ENCODE measurements at places on chromosomes 7 and 10.
A peak's percentile ranks its signal among the peaks of the same experiment; 100 is the strongest.

GRCh38 chr7:13724191-13724976, 265.1 kb downstream of the ETV1 start:
- DNase-seq: no peak
- H3K36me3 ChIP-seq: no peaks in the 10 kb centered on the region
- H3K4me3 ChIP-seq: no peak overlapping the region
- H3K27me3 ChIP-seq: no peaks in the 10 kb centered on the region

DNA sequence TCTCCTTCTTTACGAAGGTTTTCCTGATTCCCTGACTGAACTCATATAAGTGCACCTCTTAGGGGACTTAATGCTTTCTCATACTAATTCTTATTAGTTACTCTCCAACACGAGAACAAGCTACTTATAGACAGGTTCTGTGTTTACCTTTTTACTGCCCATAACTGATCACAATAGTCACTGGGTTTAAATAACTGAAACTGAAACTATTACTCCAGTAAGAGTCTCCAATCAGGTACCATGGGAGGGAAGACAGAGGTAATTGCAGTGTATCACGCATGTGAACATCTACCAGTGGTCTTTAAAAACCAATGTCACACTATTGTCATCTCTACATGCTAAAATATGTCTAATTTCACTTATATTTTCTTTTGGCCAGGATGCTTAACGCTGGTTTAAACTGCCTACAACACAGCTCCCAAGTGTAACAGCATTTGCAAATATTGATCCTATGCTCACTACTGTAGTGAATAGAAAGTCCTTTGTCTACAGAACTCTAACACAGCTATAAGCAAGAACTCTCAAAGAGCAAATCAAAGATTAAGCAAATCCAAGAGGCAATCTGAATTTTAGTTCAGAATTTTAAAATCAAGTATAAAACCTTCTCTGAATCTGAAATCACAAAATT, 3.6 kb downstream of the GDI2 start:
- H3K4me3 ChIP-seq: no peak overlapping the region
- no peak for DNase-seq
- no peaks in the 10 kb centered on the region for H3K4me1 ChIP-seq
- no peak overlapping the region for H3K27ac ChIP-seq
- H3K27me3 ChIP-seq: no peaks in the 10 kb centered on the region

DNA sequence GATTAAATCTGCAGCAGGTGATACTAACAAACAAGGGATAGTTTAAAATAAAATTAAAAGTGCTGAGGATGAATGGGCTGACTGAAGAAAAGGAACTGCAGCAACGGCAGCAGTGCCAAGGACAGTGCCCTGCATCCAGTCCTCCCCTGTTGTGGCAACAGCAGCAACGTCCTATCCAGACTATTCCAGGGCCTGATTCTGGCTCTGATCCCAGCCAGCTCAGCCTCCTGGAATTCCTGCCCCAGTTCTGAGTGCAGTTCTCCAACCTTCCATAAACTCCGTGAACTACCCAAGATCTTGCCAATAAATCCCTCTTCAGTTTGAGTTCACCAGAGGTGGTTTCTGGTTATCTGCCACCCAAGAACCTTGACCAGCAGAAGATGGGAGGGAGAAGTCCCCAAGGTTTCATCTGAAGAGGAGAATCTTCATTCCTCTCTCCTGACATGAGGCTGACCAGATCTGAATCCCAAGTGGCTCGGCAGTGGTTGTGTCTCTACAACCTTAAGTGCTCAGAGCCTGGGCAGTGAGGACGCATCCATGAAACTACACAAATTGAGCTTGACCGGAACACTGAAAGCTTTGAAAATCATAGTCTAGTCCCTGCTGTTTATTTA, 115.8 kb downstream of the SORBS1 start:
- no peaks in the 10 kb centered on the region for H3K27me3 ChIP-seq
- H3K36me3 ChIP-seq: no peaks in the 10 kb centered on the region
- no peak overlapping the region for H3K4me3 ChIP-seq
- H3K27ac ChIP-seq: no peak overlapping the region

DNA sequence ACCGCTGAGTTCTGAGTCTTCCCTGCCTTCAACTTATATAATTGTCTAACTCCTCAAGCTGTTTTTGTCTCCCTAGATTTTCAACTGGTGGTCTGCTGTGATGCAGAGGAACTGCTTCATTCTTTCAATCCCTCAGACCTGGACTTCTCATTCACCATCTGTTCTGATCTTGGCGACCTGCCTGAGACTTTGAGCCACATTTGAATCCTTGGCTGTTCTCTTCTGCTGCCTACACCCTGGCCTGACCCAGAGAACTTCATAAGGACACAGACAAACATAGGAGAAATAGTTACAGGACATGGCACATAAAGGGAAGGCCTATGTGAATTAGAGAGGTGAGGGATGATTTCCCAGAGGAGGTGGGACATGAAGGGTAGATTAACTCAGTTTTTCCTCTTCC, 326.7 kb downstream of the PTEN start:
- H3K4me3 ChIP-seq: no peak overlapping the region
- no peak for DNase-seq
- no peaks in the 10 kb centered on the region for H3K27me3 ChIP-seq
- H3K36me3 ChIP-seq: no peaks in the 10 kb centered on the region
- H3K4me1 ChIP-seq: no peaks in the 10 kb centered on the region

GRCh38 chr7:92706563-92706962, 116.4 kb upstream of the FAM133B start:
- no peaks in the 10 kb centered on the region for H3K4me1 ChIP-seq
- H3K36me3 ChIP-seq: no peaks in the 10 kb centered on the region
- H3K27ac ChIP-seq: no peak overlapping the region
- DNase-seq: no peak
- no peak overlapping the region for H3K4me3 ChIP-seq

- H3K4me3 ChIP-seq: no peak overlapping the region
- no peak overlapping the region for H3K27ac ChIP-seq
- H3K4me1 ChIP-seq: no peaks in the 10 kb centered on the region
Observed at GRCh38 chr10:106643473-106643872, 521.0 kb downstream of the SORCS1 start.

- peaks cover 8% of the 10 kb centered on the region for H3K27me3 ChIP-seq
- peak overlapping the region; percentile 83 for H3K4me3 ChIP-seq
- H3K27ac ChIP-seq: no peak overlapping the region
- no peaks in the 10 kb centered on the region for H3K36me3 ChIP-seq
Observed at GRCh38 chr10:27258838-27259812, 18.5 kb upstream of the ACBD5 start.

- H3K36me3 ChIP-seq: peaks cover 6% of the 10 kb centered on the region
- H3K4me3 ChIP-seq: no peak overlapping the region
- no peak overlapping the region for H3K27ac ChIP-seq
- no peaks in the 10 kb centered on the region for H3K27me3 ChIP-seq
- peaks cover 3% of the 10 kb centered on the region for H3K4me1 ChIP-seq
Observed at GRCh38 chr10:119103241-119103902, 541 bp upstream of the DENND10 start.

Data from H1 (cell line).